ENCODE measurements at places on chromosomes 1 and 21. TPM values are rescaled to one million over a fixed set of nuclear protein-coding genes. Genes with fewer than 3 reads are reported as not detected.

BCAR3 gene
- 7.9 TPM for total RNA-seq

G0S2 gene
- not detected for total RNA-seq

REN gene
- not detected for total RNA-seq

OR2L5 gene
- not detected for total RNA-seq

INAVA gene
- 2.0 TPM for total RNA-seq

APOBEC4 gene
- not detected for total RNA-seq

TLCD4 gene
- 0.57 TPM for total RNA-seq

SPRR3 gene
- not detected for total RNA-seq

PLA2G2D gene
- not detected for total RNA-seq

C8B gene
- total RNA-seq, result not detected

FCRL6 gene
- total RNA-seq, result not detected

GPR25 gene
- not detected for total RNA-seq

ILDR2 gene
- total RNA-seq, result not detected

TNFRSF18 gene
- not detected for total RNA-seq

FALEC gene
- not detected for total RNA-seq

SUSD4 gene
- total RNA-seq, result not detected

TAL1 gene
- total RNA-seq, result not detected

MTF1 gene
- 16.9 TPM for total RNA-seq

All from osteocyte (in vitro differentiated cells).